Stimulated activated CD4-positive, alpha-beta T cell treated with anti-CD3 and anti-CD28 coated beads, Interleukin-15, amount 100 ng/mL, for 1 hour (primary cell): ENCODE measurements at places on chromosomes 4 and X.

- DNase-seq = peak; percentile 10
Observed at GRCh38 chrX:107826238-107827029, 768 bp downstream of the MID2 start.

DNA sequence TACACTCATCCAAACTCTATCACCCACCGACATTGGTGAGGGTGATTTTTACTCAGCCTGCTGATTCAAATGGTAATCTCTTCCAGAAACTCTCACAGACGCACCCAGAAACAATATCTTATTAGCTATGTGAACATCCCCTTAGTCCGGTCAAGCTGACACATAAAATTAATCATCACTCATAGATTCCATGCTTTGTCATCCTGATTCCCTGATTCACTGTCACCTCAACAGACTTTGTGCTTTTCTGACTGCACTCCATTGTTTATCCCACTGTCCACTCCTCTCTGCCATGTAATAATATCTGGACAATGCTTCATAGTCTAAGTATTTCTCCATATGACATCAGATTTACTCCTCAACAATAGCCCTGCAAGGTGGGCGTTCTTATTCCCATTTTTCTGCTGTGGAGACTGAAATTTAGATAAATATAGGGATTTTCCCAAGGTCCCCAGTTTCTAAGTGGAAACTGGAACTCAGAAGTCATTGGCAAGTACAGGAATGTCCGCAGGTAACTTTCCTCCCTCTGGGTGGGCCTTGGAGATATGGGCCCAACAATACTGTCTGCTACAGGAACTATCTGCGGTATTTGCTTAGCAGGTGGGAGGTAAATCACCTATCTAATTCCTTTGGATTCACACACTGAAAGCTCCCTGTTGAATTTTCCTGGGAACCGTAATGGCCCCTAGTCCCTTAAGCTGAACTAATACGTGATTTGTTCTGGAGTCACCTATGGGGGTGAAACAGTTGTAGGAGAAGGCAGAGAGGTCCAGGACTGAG is 228.6 kb upstream of the BCOR start:
- DNase-seq = no peak

DNA sequence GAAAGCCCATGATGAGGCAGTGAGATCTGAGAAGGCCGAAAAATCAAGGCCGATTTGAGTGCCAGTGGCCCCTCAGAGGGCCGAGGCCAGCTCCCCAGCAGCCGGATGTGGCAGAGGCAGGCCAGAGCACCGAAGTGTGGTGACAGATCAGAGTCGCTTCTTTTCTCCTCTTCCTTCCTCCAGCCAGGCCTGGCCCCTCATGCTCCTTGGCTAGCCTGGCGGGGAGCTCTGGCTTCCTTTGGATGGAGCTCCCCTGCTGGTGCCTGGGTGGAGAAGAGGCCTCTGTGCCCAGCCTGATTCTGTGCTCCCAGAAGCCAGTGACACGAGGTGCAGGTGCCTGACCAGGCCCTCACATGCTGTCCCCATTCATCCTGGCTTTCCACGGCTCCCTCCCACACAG is 127.2 kb upstream of the PABPC4L start:
- DNase-seq = no peak

DNA sequence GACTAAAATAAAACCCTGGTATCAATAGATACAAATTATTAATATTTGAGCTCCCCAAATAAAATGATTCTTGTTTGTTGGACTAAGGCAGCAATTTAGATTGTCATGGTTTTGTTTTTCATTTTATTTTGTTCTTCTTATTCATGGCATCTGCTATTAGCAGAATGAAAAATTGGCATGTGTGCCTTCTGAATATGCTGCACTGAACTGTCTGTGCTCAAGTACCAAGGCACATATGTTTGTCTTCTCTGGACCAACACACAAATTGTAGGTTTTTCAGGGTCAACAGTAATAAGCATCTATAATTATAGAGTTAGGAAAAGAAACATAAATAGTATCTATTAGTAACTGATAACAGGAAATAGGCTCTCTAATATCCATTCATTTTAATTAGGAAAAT is 121.1 kb downstream of the BANK1 start:
- DNase-seq = no peak

GRCh38 chrX:129787336-129788055 is 7.7 kb downstream of the SASH3 start:
- DNase-seq = no peak

- no peak for DNase-seq
Observed at GRCh38 chr4:113499166-113499565, 262.4 kb downstream of the CAMK2D start.

DNA sequence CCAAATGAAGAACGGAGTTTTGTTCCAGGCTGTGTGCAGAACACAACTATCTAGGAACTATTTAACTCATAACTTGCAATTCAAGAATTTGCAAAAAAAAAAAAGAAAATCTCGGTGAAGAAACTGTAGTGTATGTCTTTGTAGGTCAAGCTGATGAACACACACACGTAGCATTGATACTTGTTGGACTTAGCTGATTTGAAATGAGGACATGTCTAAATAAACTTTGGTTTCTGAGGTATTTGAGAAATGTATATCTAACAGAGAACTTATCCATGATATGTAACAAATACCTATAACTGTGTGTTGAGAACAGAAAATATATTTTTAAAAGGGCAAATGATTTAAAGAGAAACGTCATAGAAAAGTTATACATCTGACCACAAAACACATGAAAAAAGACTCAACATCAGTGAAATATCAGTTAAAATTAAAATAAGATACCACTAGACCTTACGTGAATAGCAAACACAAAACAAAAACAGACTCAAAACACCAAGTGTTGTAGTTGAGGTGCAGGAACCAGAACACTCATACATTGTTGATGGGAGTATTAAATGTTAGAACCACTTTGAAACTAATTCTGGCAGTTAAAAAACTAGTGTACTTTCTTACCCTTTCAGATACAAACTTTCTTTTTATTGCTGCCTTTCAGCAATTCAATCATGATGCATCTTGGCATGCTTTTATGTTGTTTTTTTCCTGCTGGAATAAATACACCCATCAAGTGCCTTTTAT is 1535.8 kb upstream of the PCDH10 start:
- DNase-seq = no peak

DNA sequence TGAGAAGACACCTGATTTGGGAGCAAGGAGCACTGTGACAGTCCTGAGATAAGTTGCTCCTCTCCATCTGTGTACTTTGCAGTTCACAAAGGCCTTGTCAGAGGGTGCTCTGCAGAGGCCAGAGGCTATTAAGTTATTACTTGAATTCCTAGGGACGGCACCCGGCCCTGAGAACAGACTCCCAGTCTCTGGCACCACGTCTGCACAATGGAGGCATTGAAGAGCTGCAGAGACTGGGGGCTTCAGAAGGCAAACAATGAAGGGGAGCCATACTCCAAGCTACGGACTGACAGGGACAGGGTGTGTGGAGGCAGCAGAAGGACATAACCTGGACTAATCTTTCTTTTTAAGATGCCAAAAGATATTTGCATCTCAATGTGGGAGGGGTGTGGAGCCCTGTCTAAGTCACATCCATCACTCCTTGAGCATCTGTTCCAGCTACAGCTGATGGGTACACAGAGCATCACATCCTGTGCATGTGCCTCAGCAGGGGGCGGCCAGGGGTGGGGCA is 11.5 kb downstream of the RASGEF1B start:
- DNase-seq = no peak

DNA sequence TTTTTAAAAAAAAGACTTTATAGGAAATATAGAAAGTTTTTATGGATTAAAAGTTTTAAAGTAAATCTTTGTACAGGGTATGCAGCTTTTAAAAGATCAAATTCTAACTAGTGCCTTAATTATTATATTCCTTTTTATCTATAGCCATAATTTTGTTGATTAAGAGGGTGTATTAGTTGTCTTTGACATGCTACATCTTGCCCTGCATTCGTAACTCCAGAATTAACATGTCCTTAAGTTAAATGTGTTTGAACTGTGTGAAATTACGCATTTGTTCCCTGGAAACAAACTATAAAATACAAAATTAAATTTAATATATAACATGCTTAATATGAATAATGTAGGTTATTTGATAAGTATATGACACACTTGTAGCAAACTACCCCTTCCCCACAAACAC is 66.3 kb downstream of the PTPN13 start:
- no peak for DNase-seq

DNA sequence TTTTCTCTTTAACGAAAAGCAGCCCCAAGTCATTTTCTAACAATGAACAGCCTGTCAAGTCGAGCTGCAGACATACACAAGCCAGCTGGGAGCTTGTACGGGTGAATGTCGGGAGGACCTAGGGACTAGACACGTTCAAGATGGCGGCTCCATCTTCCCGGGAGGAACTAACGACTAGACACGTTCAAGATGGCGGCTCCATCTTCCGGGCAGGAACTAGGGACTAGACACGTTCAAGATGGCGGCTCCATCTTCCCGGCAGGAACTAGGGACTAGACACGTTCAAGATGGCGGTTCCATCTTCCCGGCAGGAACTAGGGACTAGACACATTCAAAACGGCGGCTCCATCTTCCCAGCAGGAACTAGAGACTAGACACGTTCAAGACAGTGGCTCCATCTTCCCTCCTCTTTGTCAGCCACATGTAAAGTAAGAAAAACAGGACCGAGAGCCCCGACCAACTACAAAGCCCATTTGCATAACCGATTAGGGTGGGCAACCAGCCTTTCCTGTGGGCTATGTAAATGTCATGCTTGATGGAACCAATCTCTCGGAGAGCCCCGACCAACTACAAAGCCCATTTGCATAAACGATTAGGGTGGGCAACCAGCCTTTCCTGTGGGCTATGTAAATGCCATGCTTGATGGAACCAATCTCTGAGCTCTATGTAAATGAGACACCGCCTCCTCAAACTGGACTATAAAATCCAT is 175.5 kb downstream of the DHRSX start:
- DNase-seq = no peak

GRCh38 chr4:71290476-71290875 is 48.3 kb upstream of the SLC4A4 start:
- DNase-seq = no peak

GRCh38 chrX:29470030-29470429 is 745.3 kb upstream of the MAGEB2 start:
- DNase-seq = no peak

DNA sequence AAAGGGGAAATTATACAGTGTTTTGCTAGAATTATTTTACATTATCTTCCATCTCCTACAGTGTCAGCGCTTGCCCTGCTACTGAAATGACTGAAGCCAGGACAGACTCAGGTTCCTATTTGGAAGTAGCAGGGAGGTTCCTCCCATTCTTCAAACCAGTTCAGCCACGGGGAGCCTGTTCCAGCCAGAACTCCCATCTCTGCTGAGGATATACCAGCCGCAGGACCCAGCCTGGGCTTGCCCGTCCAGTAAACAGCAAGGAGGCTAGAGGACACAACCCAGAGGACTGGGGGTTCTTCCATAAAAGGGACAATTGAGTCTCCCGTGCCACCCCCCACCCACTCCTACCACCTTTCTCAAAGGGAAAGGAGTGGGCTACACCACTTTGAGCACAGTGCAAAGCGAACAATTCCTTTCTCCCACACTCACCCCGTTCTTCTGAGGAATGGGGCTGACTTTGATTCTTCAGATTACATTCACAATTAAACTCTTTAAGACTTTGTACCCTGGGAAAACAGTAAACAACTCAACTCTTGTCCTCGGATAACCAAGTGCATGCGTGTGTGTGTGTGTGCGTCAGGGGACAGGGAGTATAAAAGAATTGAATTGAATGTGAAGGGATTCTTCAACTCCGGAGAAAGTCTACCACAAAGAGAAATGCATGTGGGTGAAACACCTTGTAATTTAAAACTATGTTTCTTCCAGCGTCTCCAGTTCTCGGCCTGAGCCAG is 31.0 kb upstream of the PPARGC1A start:
- DNase-seq = no peak

GRCh38 chrX:77060572-77060971 is 386.6 kb upstream of the FGF16 start:
- DNase-seq = no peak

DNA sequence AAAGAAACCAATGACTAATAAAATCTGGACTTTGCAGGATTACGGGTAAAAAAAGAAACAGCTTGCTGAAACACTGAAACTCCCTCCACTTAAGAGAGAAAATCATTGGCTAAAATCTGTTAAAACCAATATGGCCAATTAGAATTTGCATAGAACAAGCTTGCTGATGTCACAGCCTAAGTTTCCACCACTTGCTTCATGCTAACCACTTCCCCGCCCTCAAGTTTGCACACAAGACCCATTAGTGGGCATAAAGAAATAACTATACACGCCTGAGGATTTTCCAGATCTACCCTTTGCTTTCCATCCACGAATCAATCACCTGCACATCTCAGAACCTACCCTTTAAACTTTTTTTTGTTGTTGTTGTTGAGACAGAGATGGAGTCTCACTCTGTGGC is 42.7 kb upstream of the PHEX start:
- no peak for DNase-seq

GRCh38 chrX:15903186-15903681 is 48.6 kb upstream of the AP1S2 start:
- DNase-seq = no peak

DNA sequence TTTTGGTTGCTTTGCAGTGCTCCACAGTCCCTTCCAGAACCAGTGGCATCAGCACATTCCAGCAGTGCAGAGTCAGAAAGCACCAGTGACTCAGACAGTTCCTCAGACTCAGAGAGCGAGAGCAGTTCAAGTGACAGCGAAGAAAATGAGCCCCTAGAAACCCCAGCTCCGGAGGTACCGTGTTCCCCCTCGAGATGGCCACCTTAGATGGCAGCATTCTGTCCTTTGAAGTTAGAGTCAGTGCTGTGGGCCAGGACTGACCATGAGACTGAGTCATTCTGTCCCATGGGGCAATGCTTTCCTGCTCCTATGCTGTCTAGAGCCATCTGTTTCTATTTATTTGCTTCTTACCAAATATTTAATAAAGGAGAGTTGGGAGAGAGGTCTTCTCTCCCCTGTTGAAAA is 112.3 kb downstream of the KLHL8 start:
- no peak for DNase-seq

DNA sequence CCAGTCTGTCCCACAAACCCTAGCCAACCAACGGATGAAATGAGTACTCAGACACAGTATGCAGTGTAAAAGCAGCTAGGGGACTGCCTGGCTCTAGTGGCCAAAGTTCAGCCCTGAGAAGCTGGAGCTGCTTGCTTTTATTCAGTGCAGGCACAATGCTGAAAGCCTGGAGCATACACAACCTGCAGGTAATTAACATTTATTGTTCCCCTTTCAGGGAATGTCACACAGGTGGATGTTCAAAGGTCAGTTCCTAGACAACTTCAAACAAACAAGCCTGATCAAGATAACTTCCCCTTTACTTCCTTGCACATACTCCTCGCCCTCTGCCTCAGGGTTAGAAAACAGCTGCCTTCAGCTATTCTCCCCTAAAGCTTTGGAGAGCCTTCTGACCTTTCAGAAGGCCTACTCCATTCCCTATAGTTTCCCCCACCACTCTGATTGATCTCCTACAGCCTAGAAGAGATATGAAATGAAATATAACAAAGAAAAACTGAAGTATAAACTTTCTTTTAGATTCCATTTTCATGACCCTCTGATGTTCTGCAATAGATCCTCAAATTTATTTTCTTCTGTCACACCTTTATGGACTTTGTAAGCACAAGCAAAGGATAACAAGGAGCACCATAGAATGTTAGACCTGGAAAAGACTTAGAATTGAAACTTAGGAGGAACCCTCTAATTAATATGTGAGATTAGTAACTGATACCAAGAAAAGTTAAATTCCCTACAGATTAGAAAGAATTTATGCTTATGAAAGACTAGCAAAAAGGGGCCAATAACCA is 6.8 kb upstream of the DCAF8L1 start:
- no peak for DNase-seq

GRCh38 chr4:3827616-3828492 is 61.7 kb downstream of the ADRA2C start:
- DNase-seq = no peak
